ENCODE measurements at places on chromosomes 3 and 15. TPM values are rescaled to one million over a fixed set of nuclear protein-coding genes. Genes with fewer than 3 reads are reported as not detected.

WDR72 gene
- total RNA-seq: 1.5 TPM

DPH6 gene
- total RNA-seq: 9.2 TPM

KBTBD13 gene
- not detected for total RNA-seq

DNA sequence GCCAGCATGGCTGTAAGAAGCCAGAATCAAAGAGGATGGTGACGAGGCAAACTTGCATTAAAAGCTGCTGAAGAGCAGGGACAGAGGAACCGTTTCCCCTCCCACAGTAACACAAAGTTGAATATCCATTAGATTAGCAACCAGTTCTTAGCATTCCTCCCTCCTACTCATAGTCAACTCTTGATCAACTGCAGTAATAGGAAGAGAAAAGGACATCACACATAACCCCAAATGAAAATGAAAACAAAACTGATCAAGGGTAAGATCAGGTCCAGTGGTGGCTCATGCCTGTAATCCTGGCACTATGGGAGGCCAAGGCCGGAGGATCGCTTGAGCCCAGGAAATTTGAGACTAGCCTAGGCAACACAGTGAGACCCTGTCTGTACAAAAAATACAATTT, 165.2 kb downstream of the GREM1 start:
- DNase-seq: no peak

GRCh38 chr15:83088876-83089275, 18.6 kb upstream of the TM6SF1 start:
- no peak for DNase-seq

DNA sequence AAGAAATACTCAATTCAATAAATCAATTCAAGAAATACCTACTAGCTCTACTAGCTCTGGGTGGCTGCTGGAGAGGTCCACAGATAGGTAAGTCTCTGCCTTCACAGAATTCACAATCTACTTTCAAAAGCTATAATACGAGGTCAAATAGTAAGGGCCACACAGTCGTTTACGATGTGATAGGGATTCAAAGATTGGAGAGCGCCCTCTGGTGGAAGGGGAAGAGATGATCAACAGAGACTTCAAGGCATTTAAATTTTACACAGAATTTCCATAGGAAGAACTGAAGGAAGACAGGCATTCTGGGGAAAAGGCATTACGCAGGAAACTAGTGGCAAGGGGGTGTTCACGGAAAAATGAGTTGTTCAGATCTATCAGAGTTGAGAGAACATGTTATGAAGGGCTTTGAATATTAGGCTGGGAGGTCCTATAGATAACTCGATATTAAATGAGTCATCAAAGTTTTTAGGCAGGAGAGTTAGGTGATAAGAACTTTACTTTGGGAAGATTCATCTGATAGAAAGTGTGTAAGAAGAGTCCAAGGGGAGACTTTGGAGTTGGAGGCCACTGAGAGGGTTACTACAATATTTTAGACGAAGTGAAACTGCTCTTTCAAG, 128.8 kb downstream of the FRMD5 start:
- DNase-seq: no peak
